ENCODE measurements at places on chromosomes 1 and 21. TPM values are rescaled to one million over a fixed set of nuclear protein-coding genes. Genes with fewer than 3 reads are reported as not detected.

The MPZ gene
- 5.2 TPM for total RNA-seq

The GBP2 gene
- total RNA-seq, result 270 TPM

- no peak overlapping the region for H3K4me3 ChIP-seq
- no peaks in the 10 kb centered on the region for H3K4me1 ChIP-seq
- no peaks in the 10 kb centered on the region for H3K36me3 ChIP-seq
- H3K27me3 ChIP-seq, result peaks cover 8% of the 10 kb centered on the region
- no peak for DNase-seq
- no peak overlapping the region for H3K27ac ChIP-seq
Observed at GRCh38 chr1:93408203-93408602, 39.7 kb upstream of the FNBP1L start.

DNA sequence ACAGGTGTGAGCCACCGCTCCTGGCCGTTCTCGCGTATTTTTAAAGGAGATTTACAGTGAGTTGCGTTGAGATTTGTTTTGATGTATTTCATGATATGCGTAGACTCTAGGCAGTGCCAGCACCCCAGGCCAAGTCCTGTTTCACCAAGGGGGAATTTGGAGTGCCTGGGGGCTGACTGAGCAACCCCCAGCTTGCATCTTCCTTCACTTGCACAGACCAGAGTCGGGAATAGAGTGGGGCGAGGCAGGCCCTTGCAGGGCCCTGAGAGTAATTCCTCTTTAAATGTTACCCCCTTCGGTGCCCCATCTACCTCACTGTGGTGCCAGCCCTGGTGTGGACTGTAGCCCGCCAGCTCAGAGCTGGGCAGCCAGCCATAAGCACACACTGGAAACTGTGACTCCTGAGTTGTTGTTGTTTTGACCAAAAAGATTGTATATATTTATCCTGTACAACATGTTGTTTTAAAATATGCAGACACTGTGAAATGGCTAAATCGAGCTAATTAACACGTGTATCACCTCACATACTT lies 269.5 kb downstream of the NPHP4 start:
- no peaks in the 10 kb centered on the region for H3K36me3 ChIP-seq
- H3K4me1 ChIP-seq, result no peaks in the 10 kb centered on the region
- DNase-seq, result no peak

The RUNX3 gene
- 108 TPM for total RNA-seq

DNA sequence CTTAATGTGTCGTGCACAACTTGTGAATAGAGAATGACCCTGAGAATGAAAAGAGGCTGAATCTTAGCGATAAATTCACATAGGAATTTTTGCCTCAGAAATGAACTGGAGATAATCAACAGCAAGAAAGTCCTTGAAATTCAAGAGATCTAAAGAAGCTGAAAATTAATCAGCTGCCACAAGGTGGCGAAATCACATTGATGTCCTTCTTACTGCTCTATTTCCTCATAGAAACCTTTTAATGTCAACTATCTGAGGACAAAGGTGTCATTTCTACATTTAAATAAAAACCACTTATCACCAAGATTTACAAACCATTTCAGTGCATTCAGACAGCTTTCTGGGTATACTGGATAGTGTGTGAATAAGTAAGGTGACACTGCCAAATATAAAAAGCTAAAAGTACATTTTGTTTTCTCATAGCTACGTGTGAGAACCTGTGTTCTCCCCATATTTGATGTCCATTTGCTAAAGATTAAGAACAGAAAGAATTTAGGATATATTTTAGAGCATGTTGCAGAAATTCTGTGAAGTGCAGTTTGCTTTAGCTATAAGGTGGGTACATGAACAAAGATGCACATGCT lies 485.3 kb upstream of the PTBP2 start:
- H3K36me3 ChIP-seq, result no peaks in the 10 kb centered on the region
- H3K27ac ChIP-seq, result no peak overlapping the region
- H3K27me3 ChIP-seq, result no peaks in the 10 kb centered on the region
- H3K4me1 ChIP-seq, result no peaks in the 10 kb centered on the region
- H3K4me3 ChIP-seq, result no peak overlapping the region

DNA sequence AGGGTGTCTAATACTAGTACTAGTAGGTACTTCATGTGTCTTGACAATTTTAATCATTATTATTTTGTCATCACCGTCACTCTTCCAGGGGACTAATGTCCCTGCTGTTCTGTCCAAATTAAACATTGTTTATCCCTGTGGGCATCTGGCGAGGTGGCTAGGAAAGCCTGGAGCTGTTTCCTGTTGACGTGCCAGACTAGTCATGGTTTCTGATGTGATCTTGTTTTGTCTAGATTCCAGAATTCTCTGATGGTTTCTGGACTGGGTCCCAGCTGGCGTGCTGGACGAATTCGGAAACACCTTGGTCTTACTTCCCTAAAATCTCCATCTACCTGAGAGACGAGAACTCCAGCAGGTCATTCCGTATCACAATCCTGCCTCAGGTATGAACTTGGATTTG lies 66.1 kb upstream of the FAM3B start:
- no peak overlapping the region for H3K4me3 ChIP-seq
- no peak for DNase-seq
- H3K4me1 ChIP-seq, result no peaks in the 10 kb centered on the region
- no peak overlapping the region for H3K27ac ChIP-seq

The PTTG1IP gene
- 70.2 TPM for total RNA-seq

DNA sequence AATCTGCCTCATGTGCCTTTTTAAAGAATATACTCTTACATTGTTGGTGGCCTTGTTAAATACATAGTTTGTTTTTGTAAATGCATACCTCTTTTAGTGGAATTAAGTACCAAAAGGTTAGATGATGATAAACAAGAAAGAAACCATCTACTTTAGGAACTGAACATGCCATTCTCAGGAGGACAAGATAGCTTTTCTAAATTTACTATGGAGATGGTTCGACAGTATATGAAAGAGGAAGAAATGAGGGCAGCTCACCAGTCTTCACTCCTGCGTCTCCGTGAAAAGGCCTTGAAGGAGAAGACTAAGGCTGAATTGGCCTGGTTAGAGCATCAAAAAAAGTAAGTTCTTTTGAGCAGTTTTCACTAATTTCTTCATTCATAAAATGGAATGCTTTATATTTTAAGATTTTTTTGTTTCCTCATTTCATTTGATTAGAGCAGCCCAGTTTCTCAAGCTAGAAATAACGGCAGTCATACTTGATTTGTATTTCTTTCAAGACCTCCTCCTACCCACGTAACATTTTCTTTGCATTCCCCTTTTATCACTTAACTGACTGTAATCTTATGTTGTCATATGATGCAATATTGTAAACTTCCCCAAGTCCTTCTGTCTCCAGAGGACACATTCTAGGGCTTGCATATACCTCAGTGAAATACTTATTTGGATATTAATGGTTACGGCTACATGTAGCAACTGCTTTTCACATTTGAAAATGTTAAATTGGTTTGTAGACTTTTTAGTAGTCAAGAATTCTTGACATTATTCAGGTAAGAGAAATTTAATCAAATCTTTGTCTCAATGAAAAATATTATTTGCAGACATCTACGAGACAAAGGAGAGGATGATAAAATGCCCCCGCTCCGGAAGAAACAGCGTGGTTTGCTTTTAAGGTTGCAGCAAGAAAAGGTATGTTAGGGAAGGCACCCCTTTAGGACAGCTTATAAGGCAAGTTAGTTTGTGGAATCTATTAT lies 99.3 kb downstream of the CEP350 start:
- no peak overlapping the region for H3K4me3 ChIP-seq
- no peak for DNase-seq
- H3K27me3 ChIP-seq, result no peaks in the 10 kb centered on the region
- no peak overlapping the region for H3K27ac ChIP-seq
- peaks cover 6% of the 10 kb centered on the region for H3K4me1 ChIP-seq

DNA sequence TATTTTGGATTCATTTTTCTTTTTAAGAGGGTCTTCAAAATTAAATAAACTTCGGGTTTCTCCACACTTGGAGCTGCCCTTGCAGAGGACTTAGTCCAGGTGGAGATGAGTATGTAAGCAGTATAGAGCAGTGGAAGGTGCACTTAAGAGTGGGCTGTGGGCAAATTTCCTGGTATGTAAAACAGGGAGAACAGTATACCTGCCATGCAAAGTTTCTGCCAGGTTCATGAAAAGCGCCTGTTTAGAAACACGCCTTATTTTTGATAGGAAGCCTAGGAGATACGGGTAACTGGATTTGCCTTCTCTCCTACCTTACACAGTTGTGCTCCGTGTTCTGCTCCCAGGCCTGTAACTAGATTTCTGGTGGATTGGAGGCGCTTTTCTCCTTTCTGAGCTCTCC lies 1.2 kb downstream of the KDM4A start:
- H3K4me3 ChIP-seq, result peak overlapping the region; percentile 93
- no peak overlapping the region for H3K27ac ChIP-seq
- no peak for DNase-seq

DNA sequence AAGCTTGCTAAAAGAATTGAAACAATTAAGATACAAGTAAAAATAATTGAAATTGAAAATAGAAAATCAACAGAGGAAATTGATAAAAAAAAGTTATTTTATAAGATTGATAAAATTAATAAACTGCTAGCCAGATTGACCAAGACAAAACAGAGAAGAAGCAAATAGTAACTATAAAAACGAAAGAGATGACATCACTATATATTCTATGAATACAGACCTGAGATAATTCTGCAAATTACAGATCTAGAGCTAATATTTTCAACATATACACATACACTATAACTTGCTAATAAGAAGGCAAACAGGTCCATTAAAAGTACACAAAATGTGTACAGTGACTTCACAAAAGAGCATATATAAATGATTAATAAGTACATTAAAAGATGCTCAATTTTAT lies 90.1 kb upstream of the RNPC3 start:
- no peak for DNase-seq
- H3K27ac ChIP-seq, result no peak overlapping the region
- no peaks in the 10 kb centered on the region for H3K4me1 ChIP-seq
- no peaks in the 10 kb centered on the region for H3K36me3 ChIP-seq
- H3K4me3 ChIP-seq, result no peak overlapping the region

DNA sequence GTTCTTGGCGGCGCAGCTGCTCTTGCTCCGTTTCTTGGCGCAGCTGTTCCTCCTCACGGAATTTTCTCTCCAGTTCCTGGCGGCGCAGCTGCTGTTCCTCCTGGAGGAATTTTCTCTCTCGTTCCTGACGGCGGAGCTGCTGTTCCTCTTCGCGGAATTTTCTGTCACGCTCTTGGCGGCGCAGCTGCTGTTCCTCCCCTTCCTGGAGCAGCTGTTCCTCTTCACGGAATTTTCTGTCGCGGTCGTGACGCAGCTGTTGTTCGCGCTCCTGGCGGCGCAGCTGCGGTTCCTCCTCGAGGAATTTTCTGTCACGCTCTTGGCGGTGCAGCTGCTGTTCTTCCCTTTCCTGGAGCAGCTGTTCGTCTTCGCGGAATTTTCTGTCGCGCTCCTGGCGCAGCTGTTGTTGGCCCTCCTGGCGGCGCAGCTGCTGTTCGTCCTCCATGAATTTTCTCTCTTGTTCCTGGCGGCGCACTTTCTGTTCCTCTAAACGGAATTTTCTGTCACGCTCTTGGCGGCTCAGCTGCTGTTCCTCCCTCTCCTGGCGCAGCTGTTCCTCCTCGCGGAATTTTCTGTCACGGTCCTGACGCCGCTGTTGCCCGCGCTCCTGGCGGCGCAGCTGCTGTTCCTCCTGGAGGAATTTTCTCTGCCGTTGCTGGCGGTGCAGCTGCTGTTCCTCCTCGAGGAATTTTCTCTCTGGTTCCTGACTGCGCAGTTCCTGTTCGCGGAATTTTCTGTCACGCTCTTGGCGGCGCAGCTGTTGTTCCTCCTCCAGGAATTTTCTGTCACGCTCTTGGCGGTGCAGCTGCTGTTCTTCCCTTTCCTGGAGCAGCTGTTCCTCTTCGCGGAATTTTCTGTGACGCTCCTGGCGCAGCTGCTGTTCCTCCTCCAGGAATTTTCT lies 7.0 kb downstream of the TCHH start:
- H3K27me3 ChIP-seq, result peaks cover 24% of the 10 kb centered on the region
- H3K36me3 ChIP-seq, result no peaks in the 10 kb centered on the region
- H3K4me1 ChIP-seq, result no peaks in the 10 kb centered on the region
- H3K4me3 ChIP-seq, result no peak overlapping the region
- no peak overlapping the region for H3K27ac ChIP-seq

The CDC14A gene
- total RNA-seq, result 43.3 TPM

DNA sequence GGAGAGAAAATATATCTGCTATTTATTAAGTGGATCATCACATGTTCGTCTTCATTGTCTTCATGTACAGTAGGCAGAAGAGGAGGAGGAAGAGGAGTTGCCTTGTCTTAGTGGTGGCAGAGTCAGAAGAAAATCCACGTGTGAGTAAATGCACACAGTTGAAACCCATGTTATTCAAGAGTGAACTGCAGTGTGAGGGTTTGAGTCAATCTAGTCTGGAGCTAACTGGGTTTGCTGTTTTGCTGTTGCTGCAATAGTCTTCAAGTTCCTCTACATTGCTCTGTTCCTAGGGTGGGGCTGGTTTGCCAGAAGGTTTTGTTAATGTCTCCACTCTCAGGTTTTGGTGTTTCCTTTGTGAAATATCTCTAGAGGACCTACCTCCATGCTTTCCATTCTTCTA lies 3.1 kb upstream of the CD1A start:
- peaks cover 24% of the 10 kb centered on the region for H3K4me1 ChIP-seq
- DNase-seq, result no peak
- H3K27ac ChIP-seq, result no peak overlapping the region
- peaks cover 43% of the 10 kb centered on the region for H3K27me3 ChIP-seq

DNA sequence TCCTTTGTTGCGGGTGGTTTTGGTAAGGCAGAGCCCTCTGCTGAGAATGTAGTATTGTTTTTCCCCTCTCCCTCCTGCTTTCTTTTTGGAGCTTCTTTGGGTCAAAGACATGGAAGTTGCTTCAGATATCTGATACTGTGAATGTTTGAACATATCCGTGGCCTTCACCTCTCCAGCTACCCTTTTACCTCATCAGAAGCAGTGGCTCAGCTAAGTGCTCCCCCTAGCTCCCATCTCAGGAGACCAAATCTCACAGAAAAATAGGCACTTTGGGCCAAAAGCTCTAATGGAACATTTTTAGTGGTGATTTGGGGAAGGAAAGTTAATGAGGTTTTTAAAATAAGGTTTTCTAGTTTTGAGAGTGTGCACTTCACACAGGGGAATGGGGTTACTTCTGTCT lies 6.3 kb downstream of the TMEM200B start:
- DNase-seq, result no peak
- peaks cover 12% of the 10 kb centered on the region for H3K27me3 ChIP-seq
- H3K36me3 ChIP-seq, result peaks cover 57% of the 10 kb centered on the region
- no peak overlapping the region for H3K27ac ChIP-seq
- H3K4me1 ChIP-seq, result no peaks in the 10 kb centered on the region

The EDN2 gene
- not detected for total RNA-seq
